ENCODE measurements at places on chromosomes 2 and 18. TPM values are rescaled to one million over a fixed set of nuclear protein-coding genes. Genes with fewer than 3 reads are reported as not detected.

DNA sequence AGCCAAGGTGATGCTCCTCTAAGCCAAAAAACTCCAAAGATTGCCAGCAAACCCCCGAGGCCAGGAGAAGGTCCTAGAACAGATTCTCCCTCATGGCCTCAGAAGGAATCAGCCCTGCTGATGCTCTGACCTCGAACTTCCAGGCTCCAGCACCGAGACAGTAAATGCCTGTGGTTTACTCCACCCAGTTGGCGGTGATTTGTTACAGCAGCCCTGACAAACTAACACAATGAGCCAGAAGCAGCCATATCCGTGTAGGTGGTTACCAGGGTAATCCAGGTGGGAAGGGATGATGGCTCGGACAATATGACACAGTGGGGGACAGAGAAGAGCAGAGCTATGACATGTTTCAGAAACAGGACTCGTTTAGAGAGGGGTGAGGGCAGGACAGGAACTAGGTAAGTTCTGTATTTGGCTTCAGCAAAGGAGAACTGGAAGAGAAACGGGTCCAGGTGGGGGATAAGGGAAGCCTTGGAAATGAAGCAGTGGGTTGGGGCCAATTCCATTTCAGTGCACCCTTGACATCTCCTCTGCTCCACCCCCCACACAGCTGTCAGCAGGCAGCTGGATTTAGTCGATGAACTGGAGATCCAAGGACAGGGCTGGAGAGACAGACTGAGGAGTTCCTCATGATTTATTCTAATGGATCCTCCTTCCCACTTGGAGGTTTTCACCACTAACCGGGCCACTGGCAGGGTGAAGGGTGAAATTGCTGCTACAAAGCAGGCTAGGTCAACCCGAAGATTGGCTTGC, 179.7 kb upstream of the SH3BP4 start:
- no peak for DNase-seq

GRCh38 chr2:144592500-144593256, 72.8 kb upstream of the ZEB2 start:
- DNase-seq = no peak

GRCh38 chr2:30527411-30527810, 80.4 kb downstream of the LCLAT1 start:
- no peak for DNase-seq

DNA sequence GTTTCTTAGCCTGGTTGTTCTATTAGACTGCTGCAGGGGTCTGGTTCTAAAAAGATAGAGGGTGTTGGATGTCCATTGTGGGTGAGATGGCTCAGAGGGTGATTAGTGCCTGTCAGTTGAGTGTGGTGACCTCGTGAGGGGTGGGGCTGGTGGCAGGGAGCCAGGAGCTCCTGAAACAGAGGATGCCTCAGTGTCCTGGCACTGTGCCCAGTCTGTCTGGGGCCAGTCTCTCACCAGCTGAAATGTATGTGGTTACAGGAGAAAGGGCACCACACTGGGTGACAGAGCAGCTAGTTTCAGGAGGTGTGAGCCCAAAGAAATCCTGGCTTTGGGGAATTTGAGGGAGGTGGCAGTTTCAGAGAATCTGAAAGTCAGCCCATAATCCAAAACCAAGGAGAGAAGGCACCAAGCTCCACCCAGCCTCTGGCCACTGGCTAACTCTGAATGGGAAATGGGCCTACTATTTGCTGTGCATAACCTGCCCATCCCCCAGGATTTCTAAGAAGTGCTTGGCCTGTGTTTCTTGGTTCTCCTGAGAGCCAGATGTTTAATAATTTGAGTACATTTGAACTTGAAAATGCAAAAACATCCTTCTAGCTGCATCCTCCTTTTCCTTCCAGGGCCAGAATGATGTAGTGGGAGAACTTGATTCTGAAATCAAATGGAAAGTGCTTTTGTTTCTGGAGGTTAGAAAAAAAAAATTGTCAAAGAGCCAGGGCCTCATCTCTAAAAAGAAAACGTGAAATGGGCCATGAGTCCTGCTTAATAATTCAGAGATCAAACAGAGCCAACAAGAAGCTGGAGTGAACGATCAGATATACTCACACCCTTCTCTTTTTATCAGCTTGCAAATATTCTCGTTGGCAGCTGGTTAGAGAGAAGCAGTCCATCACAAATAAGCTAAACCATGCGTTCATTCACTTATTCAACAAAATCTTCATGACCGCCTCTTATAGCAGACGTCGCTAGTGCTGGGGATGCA, 92.3 kb downstream of the B3GNT2 start:
- DNase-seq = no peak

DNA sequence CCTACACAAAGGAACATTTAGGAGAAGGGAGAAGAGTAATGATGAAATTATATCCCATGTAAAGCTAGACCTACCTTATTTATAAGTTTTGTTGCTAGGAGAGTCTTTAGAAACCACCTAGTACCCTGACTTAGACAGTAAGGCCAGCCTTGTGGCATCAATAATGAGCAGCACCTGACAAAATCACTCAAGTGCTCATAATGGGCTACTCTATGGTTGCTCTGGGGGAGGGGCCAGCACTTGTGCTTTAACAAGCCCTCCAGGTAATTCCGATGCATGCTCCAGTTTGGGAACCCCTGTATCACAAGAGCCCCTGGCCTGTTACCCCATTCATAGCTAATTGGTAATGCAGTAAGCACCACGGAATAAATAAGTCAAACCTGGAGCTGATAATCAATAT, 102.9 kb upstream of the ALK start:
- no peak for DNase-seq

DNA sequence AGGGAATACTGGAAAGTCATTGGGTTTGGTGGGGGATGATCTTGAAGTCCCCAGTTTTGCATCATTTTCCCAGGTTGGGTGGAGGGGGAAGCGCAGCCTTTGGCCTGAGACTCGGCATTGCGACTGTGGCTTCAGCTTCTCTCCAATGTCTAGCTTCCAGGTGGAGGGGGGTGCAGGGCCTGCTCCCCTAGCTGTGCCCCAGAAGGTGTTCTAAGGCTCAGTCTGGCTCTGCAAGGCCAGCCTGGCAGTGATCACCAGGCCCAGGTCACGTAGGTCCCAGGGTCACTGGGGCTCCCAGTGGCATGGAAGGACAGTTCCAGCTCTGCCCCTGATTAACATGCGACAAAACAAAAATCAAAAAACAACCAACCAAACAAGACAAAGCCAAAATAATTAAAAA, 56.9 kb upstream of the HAAO start:
- no peak for DNase-seq

DNA sequence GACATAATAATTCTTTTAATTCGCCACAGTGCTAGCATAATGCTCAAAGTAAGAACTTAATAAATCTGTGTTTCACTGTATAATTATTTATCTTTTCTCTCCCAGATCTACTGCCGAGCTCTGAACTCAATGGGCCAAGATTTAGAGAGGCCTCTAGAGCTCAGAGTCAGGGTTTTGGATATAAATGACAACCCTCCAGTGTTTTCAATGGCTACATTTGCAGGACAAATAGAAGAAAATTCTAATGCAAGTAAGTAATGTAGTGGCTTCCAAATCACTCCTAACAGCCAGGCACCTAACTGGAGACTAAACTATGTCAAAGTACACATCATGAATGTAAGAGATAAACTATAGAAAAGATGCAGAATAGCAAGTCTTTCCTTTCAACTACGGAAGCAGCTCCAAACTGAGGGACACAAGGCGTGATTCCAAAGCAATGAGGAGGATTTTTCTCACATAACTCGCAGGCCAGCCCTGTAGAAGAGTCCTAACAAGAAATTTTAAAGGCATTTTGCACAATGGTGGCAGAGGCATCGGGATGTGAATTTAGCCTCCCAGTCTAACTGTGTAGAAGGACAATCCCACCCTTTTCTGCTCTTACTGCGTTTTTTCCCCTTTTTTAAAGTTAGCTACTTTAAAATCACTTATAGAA, 12.0 kb downstream of the DSG1 start:
- DNase-seq = no peak

DNA sequence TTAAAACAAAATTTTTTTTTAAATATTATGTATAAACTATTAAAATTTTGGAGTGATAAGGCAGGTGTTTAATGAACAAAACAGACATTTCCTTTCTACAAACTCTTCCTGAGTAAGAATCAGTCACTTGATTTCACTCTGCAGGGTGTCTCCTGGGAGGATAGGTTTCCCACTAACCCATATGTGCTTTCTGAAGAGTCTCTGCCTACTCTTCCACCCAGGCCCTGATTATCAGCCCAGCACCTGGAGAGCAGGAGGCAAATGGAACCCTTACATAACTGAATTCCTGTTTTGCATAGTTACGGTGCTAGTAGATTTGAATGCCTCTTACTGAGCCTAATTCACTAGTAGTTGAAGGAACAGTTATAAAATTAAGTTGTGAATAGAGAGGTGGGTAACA, 1718.6 kb downstream of the SUCLG1 start:
- DNase-seq = no peak

DNA sequence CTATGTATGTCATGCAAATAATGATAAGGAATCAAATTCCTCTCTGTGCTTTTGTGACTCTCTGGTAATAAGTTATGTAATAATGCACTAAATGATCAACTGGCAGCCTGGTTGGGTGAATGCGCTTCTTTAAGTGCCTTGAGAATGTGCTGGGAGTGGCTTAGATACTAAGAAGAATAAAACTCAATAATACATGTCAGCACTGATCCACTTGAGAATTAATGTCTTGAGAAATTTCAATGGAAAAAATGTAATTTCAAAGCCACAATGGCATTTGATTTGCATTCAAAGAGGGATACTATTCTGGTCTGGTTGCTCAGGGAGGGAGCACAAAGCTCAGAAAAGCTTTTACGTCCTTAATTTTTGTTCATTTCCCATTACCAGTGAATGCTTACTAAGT, 137.7 kb upstream of the MMADHC start:
- no peak for DNase-seq

DNA sequence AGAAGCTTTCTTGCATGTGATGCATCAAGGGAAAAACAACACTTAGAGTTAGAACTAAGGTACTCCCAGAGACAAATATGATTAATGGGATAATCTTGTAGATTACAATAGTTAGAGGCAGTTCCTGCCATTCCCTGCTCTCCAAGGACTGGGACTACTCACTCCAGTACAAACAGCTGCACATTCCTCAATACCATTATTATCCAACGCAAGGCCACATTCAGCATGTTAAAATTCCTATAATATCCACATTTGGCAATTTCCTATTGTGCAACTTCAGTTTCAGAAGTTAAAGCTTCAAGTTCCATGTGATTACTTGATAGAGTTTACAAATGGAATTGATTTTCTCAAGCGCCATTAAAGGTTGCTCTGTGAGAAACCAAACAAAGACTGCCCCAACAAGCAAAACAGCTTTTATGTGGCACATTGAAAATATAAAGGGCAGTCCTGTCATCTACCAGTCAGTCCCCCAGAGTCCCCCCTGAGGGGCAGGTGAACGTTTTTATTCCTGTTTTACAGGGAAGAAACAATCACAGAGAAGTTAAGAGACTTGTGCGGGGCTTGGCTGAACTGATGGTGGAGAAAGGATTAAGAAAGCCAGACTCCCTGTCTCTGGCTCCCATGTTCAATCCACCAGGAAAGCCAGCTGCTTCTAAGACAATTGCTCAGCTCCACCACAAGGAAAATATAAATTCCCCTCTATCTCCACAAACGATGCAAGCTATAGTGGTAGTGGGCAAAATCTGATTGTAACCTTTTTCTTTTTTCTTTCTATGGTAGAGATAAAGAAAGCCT, 72.6 kb downstream of the TXNL1 start:
- DNase-seq = no peak

DNA sequence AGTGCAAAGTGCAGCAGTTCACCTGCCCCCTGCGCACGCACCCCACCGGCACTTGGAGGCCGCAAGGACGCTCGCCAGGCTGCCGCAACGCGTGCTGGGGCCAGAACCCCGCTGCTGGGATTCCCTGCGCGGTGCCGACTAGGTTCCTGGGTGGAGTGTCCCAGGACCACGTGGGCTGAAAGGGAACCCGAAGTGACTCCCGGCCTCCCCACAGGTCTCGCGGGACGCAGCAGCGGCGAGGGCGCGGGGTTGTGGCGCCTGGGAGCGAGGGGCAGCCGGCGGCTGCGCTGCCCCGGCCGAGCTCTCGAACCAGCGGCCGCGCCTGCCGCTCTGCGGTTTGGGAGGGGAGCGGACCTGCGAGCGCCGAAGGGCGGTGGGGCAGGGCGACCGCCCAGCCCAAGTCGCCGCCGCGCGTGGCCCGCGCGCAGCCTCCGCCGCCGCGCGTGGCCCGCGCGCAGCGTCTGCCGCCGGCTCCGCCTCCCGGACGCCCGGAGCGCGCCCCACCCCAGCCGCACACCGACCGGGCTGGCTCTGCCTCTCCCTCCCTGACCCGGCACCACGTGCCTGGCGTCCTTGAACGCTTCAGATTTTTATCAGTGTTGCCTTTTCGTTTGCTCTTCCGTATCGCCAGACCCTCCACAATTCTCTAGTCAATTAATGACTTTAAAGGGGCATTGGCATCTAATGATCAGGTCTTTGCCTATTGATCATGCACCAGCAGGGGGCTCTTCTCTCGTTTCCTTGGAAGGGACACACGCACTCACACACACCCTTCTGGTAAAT, at the start of gene FTCDNL1:
FTCDNL1 (minus strand) TSS at position 475 of the 783 bp plus-strand sequence. CDS start 2,230 bp downstream, outside the sequence.
- DNase-seq = peak; percentile 37

DNA sequence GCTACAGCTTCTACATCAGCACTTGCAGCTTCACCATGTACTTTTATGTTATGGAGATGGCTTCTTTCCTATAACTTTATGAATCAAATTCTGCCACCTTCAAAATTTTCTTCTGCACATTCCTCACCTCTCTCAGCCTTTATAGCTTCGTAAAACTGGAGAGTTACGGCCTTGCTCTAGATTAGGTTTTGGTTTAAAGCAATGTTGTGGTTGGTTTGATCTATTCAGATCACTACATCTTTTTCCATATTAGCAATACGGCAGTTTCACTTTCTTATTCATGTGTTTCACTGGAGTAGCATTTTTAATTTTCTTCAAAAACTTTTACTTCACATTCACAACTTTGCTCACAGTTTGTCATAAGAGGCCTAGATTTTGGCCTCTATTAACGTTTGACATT, 242.9 kb upstream of the GYPC start:
- no peak for DNase-seq

- no peak for DNase-seq
Observed at GRCh38 chr2:42904576-42904876, 112.1 kb upstream of the HAAO start.

- no peak for DNase-seq
Observed at GRCh38 chr2:232362174-232362900, 16.2 kb upstream of the ALPP start.

GRCh38 chr2:73642338-73643018, at the start of gene NAT8:
Gene NAT8 (minus strand): TSS chr2:73642422. CDS start chr2:73641628, 794 bp downstream.
- DNase-seq = no peak

- no peak for DNase-seq
Observed at GRCh38 chr2:136386046-136386445, 268.1 kb upstream of the CXCR4 start.

- DNase-seq = no peak
Observed at GRCh38 chr18:25896956-25897355, 193.5 kb downstream of the SS18 start.

DNA sequence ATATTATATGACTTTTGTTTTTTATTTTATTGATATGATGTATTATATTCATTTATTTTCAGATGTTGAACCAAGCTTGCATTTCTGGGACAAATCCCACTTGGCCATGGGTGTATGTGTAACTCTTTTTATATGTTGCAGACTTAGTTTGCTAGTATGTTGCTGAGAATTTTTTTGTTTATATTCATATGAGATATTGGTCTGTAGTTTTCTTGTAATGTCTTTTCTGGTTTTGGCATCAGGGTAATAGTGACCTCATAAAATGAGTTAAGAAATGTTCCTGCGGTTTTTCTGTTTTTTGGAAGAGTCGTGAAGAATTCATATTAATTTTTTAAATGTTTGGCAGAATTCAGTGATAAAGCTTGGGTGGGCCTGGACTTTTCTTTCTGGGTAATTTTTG, 88.7 kb downstream of the ASB1 start:
- DNase-seq = no peak

FTCDNL1 gene
- 1.2 TPM for total RNA-seq

KIDINS220 gene
- total RNA-seq = 99.2 TPM

ERMN gene
- 0.22 TPM for total RNA-seq

RGPD3 gene
- total RNA-seq = 0.38 TPM

KHK gene
- total RNA-seq = 5.2 TPM

Data from progenitor cell of endocrine pancreas (in vitro differentiated cells).